ENCODE measurements at places on chromosomes 3 and 15.

GRCh38 chr3:177057768-177058167 lies 139.5 kb downstream of the TBL1XR1 start:
- peak; percentile 60 for DNase-seq

GRCh38 chr15:62709261-62709660 lies 333.3 kb upstream of the TPM1 start:
- DNase-seq, result no peak

GRCh38 chr15:90665288-90666134 lies 51.6 kb upstream of the BLM start:
- peak; percentile 66 for DNase-seq

- no peak for DNase-seq
Observed at GRCh38 chr3:193342551-193342950, 36.0 kb downstream of the ATP13A5 start.

DNA sequence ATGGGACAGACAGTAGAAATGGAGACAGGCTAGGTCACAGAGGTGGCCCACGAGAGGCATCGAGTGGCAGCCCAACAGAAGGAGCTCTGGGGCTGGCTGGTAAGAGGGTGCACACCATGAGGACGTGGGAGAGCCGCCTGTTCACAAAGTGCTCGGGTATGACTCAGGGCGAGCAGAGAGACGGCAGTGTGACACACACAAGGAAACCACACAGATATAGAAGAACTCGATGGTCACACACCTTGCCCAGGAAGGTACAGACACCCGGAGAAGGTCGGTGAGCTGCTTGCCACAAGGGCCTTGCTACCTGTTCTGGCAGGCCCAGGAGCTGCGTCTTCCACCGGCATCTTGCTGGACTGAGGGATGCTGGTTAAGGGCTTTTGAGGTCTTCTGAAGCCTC lies 50.2 kb downstream of the CA12 start:
- peak; percentile 11 for DNase-seq

DNA sequence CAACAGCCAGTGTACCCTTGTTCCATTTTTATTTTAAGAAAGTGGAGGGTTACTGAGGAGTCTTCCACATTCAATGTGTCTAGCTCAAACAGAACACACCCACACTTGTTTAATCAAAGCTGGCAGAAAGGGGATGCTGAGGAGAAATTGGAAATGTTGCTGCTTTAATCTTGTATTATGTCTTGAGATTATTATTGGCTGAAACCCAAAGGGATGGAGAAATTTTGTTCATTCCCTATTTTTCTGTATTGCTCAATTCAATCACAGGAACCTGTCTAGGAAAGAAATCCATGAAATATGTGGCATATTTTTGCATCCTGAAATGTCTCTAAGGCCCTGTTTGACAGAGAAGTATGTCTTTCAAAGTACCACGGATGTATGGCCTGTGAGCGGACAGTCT lies 238.0 kb downstream of the MYRIP start:
- no peak for DNase-seq

DNA sequence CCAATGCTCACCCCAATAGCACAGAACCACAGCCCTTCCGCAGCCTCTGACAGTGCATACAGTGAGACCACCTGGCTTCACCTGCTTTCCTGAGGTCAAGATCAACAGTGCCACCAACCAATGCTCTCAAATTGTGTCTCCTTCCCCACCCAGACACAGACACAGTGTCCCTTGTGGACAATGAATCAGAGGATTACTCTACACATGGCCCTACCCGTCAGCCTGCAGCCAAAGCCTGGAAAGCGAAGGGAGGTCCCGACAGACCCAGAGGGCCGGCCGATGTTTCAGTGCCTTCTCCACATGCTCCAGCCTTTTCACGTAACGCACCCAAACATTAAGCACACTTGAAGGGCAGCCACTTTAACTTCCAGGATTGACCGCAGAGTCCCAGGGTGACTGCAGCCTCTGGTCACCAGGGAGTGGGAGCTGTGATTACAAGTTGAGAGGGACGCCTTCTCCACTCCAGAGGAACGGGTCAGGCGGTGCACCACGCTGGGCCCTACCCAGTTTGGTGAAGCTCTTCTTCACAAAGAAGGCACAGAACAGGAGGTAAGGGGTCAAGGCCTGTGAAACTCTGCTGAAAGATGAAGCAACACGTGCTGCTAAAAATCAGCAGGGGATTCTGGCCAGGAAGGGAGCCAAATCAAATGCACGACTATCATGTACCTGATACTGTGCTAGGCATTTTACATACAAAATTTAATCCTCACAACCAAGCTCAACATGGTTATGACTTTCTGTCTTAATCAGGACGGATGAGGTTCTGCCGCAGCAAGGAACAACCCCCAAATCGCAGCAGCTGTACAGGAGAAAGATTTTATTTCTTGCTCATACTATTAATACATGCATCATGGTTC lies 17.2 kb downstream of the KLHL25 start:
- no peak for DNase-seq

DNA sequence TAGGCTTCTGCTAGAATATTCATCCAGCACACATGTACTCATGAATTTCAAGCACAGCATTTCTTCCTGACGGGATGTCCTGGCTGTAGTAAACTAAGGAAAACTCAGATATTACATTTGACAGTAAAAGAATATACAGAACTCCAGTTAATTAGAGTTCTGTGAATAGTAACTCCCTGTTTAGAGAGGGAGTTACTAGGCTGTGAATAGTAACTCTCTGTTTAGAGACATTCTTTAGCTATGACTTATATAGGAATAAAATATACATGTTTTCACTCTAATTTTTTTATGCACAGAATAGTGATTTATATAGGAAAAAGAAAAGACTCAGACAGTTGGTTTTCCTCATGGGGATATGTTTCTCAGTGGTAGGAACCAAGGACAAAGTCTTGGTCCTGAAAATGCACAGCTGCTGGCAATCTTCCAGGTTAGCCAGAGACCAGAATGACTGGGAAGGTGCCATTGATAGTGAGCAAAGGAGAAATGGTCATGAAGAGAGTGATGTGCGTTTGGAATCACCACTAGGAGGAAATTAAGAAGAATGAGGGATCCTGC lies 480.7 kb upstream of the THBS1 start:
- DNase-seq, result no peak

DNA sequence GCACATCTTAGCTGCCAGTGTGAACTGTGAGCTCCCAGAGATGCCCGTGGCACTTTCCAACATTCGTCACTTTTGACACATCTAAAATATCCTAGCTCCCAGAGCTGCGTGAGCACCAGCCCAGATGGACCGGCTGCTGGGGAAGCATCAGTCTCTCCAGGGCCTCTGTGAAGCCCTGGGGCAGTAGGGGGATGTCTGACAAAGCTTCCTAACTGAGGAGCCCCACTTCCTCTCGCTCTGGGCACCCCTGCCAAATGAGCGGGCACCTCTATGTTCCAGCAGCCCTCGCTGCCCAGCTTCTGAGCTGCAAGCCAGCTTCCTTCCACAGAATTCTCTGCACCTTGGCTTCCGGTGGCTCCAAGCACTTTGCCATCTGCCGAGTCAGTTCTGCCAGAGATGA lies 91.1 kb downstream of the LIPC start:
- no peak for DNase-seq

DNA sequence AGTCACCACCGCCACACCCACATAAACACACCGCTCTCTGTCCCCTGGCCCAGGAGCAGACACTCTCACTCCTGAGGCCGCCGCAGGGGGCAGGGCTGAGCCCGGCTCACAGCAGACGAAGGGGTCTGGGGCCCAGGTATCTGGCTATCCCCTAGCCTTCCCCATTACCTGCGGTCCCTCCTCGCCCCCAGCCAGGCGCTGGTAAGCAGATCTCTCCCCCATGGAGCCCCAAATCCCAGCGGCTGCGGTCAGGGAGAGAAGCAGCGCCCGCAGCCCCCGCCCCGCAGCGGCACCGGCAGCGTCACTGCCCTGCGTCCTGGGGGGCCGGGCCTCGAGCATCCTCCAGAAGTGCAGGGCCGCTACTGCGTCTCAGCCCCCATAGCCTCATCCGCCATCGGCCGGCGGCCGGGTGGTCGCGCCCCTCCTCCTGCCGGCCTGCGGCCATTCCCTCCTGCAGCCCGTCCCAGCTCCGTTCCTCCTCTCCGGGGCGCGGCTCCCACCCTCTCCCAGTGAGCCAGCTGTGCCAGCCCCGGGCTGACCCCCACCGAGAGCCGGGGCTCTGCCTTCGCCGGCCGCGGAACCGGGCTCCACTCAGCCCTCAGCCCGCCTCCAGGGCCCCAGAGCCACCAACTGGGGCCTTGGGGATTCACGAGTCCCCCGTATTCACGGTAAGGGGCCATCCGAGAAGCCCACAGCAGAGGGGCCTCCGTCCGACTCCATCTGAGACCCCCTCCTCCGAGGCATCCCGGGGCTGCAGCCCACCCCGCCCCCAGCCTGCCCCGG lies 13.1 kb downstream of the TNK2 start:
- DNase-seq, result peak; percentile 78

Measured in activated CD4-positive, alpha-beta T cell treated with anti-CD3 and anti-CD28 coated beads, Interleukin-2, amount 50 U/mL, for 48 hours (primary cell).